ENCODE measurements at places on chromosomes 2 and 18.

DNA sequence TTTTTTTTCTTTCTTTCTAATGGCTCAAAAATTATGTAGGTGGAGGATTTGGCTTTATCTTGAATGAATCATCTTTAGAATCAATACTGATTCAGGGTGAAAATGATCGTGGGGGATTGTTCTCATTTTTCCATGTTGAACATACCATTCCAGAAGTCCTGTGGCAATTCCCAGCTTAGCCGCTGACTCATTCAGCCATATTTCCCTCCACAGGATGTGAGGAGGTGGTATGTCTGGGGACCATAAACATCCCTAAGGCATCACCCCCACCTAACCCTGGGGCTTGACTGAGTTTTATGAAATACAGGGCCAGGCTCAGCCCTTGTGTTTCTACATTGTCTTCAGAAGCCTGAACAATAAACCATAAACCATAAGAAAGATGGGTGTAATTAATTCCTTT is 92.7 kb upstream of the FN1 start:
- DNase-seq: peak; percentile 90

GRCh38 chr2:47386551-47386950 is 16.4 kb upstream of the MSH2 start:
- no peak for DNase-seq

- no peak for DNase-seq
These were observed 29.0 kb downstream of the LPIN1 start for GRCh38 chr2:11775384-11775783.

DNA sequence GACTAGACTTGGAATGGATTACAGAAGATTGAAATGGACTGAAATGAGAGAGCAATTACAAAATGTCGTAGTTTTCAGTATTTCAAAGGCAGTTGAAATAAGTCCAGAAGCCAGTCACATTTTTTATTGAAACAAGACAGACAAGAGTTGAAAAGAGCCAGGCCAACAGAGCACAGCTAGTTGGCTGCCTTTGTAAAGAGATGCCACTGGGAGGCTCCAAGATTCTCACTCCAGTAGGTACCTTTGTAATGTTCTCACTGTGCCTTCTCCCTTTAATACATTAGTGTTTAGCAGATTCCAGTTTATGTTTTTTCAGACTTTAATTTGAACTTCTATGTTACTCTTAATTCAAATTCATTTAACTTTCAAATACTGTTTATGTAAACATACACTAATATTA is 234.8 kb downstream of the DSEL start:
- DNase-seq: no peak

- DNase-seq: no peak
These were observed 321.0 kb upstream of the NRP2 start for GRCh38 chr2:205361272-205361671.

GRCh38 chr18:51666763-51667191 is 469.3 kb upstream of the MEX3C start:
- no peak for DNase-seq

GRCh38 chr2:28049416-28049815 is 158.9 kb downstream of the BABAM2 start:
- no peak for DNase-seq

- no peak for DNase-seq
These were observed 17.6 kb downstream of the MYL12B start for GRCh38 chr18:3279201-3280185.

- no peak for DNase-seq
These were observed 39.3 kb upstream of the GBX2 start for GRCh38 chr2:236207472-236207871.

GRCh38 chr2:165897726-165898125 is 55.9 kb downstream of the TTC21B start:
- DNase-seq: no peak

DNA sequence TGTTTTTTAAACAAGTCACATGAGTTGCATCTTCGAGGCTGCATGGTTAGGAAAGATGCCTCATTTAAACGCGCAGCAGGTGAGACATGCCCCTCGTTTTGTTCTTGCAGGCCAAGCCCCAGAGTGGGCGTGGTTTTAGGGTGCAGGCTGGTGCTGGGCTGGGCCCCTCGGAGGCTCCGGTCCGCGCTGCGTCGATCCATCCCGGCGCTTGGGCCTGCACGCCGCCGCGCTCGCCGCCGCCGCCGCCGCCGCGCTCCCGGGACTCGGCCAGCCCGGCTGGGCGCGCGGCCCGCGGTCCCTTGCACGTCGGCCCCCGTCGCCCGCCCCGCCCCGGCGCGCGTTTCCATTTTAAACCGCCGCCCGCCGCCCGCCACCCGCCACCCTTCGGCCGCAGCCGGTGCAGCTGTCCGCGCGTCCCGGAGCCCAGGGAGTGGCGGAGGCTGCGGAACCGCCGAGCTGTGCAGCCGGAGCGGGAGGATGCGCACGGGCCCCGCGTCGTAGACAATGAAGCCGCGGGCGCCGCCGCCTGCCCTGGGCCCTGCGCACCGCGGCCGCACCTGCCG is 175.5 kb downstream of the AGAP1 start:
- no peak for DNase-seq

GRCh38 chr2:171522788-171523087 is 464 bp downstream of the CYBRD1 start:
- DNase-seq: no peak

GRCh38 chr18:4455113-4455811 is at the start of gene DLGAP1:
TSS of gene DLGAP1 (minus strand) at chr18:4455307.
- no peak for DNase-seq

DNA sequence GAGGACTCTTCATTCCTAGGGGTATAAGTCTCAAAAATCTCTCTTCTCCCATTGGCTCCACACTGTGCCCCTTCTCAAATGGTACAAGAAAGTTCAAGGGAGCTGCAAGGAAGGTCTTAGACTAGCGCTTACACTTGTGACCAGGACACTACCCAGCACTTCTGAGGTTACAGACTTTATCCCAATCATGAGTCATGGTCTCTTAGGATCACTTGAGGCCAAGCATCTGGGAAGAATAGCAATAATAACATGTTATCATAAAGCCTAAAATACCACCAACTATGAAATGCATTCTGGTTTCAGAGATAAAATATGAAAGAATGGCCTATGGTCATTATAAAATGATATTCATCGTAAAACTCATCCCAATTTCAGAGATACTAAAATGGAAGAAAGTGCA is 309.9 kb upstream of the PKDCC start:
- DNase-seq: no peak

GRCh38 chr2:24304098-24304497 is 56.2 kb downstream of the ITSN2 start:
- peak; percentile 82 for DNase-seq

- DNase-seq: no peak
These were observed 25.5 kb upstream of the SDC1 start for GRCh38 chr2:20250436-20250835.

GRCh38 chr2:20157193-20157891 is 67.6 kb downstream of the SDC1 start:
- no peak for DNase-seq

DNA sequence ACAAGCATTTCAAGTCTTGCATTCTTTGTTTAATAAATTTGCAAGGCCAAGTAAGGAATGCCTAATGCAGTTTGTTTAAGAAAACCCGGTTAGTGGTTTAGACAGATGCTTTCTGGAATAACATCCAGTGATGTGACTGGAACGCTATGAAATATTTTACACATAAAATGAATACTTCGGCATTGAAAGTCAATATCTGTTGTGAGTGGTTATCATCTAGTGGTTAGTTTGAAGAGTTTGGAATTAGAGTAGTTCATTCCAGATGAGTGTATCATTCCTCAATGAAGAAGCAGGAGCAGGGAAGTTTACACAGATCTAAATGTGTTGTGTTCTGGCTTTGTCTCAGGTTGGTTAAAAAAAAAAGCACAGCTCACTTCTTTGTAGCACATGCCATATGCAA is 608.0 kb upstream of the PIK3C3 start:
- peak; percentile 81 for DNase-seq
